GM19239 (cell line): ENCODE measurements at places on chromosomes 4 and X.

- DNase-seq = no peak
Measured at GRCh38 chr4:126731062-126731461, 901.7 kb upstream of the INTU start.

DNA sequence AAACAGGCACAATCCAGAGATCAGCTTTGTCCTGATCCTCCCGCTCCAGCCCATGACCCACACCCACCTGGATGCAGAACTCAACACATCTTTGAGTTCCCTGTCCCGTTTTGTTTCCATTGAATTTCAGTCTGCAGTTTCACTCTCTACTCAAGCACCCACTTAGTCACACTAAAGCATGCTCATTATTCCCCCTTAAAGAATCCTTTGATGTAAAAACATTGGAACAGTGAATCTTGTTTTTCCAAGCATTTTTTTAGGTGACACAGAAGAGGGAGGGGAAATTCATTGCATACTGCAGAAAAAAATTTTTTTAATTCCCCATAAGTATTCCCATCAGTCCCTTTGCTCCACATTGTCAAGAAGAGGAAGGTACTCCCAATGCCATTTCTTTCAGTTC is 249.7 kb upstream of the TTC29 start:
- DNase-seq = no peak

GRCh38 chr4:27288496-27288895 is 427.9 kb downstream of the STIM2 start:
- DNase-seq = no peak

DNA sequence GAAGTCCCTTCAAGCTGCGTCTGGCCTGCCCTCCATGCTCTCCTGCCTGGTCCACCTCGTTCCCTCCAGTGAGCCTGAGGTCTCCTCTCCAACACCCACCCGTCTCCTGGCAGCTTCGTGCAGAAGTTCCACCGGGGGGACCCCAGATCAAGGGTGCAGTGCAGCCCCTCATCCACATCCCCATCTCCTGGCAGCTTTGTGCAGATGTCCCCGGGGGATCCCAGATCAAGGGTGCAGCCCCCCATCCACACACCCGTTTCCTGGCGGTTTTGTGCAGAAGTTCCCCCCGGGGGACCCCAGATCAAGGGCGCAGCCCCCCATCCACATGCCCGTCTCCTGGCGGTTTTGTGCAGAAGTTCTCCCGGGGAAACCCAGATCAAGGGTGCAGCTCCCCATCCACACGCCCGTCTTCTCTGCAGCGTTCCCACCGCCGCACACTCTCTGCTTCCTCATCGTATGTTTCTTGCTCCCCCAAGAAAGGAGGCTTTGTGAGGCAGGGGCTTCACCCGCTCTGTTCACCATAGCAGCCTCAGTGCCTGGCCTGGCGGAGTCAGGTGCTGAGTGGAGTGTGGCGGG is 35.7 kb downstream of the PIGG start:
- no peak for DNase-seq
